ENCODE measurements at places on chromosomes 5 and 9.

GRCh38 chr5:117463881-117464570 lies 889.4 kb upstream of the SEMA6A start:
- no peak for DNase-seq

GRCh38 chr9:78857373-78858225 lies 560.7 kb downstream of the PSAT1 start:
- no peak for DNase-seq

DNA sequence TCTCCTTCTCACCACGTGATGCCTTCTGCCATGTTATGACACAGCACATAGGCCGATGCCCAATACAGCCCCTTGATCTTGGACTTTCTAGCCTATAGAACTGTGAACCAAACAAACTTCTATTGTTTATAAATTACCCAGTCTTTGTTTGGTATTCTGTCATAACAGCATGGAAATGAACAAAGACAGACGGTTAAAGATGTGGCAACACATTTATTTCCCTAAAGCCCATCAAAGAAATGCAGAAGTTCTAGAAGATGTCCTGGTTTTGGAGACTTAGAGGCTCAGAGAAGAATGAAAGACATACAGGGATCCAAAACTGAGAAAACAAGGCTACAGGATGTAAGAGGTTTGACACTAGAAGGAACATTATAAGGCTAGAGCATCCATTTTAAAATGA lies 600.8 kb upstream of the DAB2 start:
- DNase-seq: no peak

- no peak for DNase-seq
Observed at GRCh38 chr9:37328556-37329227, 93.8 kb upstream of the GRHPR start.

DNA sequence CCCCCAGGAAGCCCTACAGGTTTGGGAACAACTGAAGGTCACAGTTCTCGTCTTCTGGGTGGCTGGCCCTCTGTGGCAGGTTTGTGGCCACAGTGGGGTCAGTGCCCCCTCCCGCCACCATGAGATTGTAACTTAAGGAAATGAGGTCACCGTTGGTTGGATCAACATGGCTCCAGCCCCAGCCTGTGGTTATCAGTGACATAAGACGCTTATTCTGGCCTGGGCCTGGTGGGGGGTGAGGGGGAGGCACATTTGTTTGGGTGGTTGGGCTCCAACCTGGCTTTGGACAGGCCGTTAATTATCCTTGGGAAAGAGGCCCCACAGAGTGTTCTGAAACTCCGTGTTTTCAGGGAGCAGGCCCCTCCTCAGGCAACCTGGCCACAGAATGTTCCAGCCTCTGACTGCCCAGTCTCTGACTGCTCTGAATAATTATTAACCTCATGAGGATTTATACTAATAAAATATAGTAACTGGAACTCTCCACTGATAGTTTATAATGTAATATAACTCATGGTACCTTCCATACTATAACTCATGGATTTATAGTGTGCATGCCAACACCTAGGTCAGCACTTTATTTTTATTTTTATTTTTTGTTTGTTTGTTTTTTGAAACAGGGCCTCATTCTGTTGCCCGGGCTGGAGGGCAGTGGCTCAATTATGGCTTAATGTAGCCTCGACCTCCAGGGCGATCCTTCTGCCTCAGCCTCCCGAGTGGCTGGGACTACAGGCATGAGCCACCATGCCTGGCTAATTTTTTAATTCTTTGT lies 58.0 kb upstream of the RPL26L1 start:
- no peak for DNase-seq

- DNase-seq: no peak
Observed at GRCh38 chr9:237141-237857, 22.6 kb downstream of the DOCK8 start.

DNA sequence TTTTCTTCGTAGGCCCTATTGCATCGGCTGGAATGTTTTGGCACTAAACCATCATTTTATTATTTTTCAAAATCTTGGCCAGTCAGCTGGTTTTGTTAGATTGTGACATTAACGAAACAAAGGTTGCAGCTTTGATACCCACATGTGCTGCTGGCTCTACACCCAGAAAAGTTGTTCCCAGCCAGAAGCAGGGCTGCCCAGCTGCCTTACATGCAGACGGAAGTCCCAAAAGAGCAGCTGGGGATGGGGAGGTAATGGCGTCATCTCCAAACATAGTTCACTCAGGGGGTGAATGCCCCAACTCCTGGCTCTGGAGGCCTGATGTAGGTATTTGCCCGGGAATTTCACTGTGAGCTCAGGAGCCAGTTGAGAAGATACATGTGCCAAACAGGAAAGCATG lies 23.3 kb downstream of the TMEM171 start:
- DNase-seq: no peak

DNA sequence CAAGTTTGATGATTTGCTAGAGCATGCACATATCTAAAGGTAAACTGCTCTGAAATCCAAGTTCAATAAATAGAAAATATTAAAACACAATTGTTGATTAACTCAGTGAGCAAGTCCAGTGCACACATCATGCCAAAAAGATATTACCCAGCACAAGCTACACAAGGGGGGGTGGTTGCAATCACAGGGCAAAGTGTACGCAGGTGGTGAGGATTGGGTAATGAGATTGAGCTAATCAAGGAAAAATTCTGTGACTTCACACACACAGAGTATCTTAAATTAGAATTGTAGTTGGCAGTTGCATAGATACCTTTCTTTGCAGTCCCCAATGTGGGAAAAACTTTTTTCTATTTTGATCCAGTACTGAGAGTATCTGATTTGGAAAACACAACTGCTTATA lies 156.1 kb upstream of the NTRK2 start:
- DNase-seq: no peak

- DNase-seq: no peak
Observed at GRCh38 chr5:527646-528628, 3.7 kb upstream of the SLC9A3 start.

DNA sequence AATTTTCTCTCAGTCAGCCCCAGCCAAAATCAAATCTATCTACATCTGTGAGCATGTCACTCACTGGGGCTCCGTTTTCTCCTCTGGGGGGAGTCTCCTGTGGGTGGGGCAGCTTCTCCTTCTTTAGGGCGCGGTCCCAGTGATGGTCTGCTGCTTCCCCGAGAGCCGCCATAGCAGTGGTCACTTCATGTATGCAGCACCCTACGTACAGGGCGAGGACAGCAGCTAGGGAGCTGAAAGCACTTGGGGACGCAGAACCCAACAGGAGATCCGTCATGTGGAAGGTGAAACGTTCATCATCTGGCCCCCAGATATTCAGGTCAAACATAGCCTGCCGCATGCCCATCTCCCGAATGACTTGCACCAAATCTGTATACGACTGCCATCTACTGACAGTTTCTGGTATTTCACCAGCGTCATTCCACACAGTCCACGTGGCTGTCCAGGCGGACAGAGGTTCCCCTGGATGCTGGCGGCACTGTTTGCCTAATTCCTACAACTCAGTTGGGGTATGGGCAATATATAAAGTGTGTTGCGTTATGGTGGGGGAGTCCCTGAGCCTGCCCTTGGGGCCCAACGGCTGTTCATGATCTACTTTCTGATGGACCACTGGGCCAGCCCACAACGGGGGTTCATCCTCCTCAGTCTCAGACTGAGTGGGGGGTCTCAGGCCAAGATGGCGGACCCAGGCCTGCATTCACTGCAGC lies 795.0 kb downstream of the EFNA5 start:
- no peak for DNase-seq

DNA sequence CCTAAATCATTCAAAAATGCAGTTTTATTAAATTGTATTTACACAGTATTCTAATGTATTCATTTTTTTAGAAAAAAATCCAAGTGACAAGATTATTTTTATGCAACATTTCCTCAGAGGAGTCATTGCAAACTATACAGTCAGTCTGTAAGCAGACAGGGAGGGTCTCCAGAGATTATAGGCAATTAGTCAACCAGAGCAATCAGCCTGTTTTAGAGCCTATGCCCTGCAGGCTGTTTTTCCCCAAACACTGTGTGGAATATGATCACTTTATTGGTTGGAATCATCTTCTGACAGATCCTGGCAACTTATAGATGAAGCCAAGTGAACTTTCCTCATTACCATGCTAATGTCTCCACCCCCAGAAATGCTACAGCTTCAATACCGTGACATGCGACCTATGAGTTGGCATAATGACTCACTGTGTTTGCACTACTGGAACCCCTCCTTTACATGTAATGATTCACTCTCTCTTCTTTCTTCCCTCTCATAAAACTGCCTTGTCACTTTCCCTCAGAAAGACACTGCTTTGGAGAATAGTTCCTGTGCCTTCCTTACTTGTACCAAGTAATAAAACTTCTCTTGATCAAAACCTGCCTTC lies 577.7 kb upstream of the FTMT start:
- DNase-seq: no peak

DNA sequence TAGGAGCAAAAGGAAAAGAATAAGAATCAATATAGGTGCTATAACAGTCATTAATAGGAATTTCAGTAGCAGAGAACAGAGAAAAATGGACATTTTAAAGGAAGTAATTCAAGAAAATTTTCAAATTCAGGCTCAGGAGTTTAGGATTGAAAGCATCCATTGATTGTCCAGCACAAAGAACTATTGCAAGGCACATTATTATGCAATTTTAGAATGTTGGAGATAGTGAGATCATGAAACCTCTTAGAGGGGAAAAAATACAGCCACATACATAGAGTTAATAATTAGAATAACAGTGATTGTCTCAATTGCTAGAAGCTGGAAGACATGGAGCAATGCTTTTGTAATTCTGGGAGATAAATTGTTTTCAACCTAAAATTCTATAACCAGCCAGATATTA lies 31.5 kb downstream of the CNTLN start:
- DNase-seq: no peak

DNA sequence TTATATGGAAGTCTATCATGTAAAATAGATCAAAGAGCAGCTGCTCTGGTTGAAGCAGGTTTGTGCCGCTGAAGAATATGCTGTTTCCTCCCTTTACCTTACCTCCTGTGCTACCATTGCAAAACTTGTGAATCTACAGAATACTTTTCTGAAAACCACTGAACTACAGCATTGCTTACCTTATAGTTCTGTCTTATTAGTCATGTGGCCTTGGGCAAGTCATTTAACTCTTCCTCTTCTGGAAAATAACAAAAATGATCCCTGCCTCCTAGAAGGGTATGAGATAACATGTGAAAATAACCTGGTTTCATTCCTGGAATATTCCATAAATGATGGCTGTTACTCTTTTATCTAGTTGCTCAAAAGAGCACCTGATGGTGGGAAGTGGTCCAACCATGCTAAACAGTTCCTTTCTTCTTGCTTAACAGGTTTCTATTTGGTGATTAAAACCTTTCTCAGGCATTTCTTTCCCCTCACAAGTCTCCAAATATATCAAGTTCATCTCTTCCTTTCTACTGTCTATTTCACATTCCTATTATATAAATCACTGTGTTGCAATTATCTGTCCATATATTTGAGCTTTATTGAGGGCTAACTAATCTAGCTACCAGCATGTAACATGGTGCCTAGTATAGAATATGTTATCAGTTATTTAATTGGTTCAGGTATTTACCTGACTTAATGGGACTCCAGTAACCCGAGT lies 15.0 kb downstream of the TRIM32 start:
- no peak for DNase-seq

GRCh38 chr9:3708751-3709150 lies 182.9 kb upstream of the RFX3 start:
- no peak for DNase-seq

GRCh38 chr9:73149371-73150067 lies 2.1 kb upstream of the ANXA1 start:
- DNase-seq: no peak

- DNase-seq: no peak
Observed at GRCh38 chr9:134026981-134027380, 1.7 kb downstream of the BRD3OS start.

DNA sequence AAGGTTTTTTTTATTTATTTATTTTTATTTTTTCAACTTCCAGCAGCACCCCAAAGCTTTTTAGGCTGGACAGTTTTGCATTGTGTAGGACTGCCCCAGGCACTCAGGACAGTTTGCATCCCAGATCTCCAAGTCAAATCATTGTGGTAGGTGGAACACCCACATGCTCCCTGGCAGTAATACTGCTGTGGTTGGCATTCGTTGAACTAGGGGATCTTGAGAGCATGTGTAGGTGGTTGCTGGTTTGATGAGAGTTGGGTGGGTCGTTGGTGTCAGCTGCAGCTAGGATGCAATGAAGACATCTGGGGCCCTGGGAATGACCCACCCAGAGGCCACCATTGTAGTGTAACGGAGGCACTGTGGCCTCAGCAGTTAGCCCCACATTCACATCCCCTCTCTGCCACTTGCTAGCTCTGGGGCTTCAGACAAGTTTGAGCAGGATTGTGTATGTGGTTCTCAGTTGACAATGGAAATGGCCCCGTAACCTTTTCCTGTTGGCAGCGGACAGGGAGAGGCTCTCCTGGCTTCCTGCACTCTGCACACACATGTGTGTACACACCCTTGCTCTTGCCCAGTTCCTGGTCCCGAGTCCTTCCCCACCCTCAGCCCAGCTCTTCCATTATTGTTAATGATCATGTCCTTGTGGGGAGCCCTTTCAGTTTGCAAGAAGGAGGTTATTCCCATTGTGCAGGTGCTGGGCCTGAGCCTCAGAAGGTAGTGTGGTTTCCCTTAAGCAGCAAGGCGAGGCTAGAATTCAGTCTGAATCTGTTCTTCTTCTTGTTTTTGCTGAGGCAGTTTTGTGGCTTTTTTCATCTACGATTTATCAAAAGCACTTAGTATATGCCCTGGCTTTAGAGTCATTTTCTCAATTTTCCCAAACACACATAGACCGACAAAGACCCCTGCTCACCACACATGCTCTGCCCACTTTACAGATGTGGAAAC lies 46.5 kb downstream of the PPARGC1B start:
- no peak for DNase-seq

DNA sequence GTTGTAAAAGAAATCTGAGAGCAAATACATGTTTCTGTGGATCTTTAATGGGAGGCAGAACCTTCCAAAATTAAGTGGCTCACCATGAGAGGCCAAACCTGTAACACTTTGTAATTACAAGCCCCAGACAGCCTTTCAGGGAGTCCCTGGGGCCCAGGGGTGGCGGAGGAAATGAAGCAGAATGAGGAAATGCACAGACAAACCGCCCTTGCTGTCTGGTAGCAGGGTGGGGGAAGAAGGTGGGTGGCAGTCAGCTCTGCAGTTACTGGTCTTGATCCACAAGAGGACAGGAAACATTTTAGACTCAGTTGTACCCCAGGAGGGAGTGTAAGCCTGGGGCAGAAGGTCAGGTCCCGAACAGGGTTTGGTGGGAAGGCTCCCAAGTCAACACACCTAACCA lies 6.5 kb downstream of the ARL14EPL start:
- DNase-seq: no peak

DNA sequence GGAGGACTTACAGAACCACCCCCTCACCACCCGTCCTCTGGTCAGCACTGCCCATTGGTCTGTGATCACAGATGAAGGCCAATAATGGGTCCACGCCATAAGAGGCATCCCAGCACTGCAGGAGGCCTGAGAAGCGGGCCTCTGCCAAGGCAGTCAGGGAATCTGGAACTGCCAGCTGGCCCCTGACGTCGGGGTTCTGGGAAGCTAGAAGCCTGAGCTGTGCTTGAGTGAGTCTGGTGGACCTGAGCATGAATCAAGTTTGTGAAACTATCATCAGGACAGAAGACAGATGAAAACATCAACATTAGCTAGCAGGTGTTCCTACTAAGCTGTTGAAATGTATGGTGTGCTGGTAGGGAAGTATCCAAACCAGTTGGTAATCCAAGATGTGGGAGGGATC lies 7.8 kb downstream of the ANGPTL2 start:
- no peak for DNase-seq

GRCh38 chr5:56681346-56681745 lies 134.0 kb upstream of the MAP3K1 start:
- no peak for DNase-seq

Measured in NCI-H510A (cell line).